Heart right ventricle (tissue), 16 donors: ENCODE measurements at places on chromosomes 13 and 19. TPM values are rescaled to one million over a fixed set of nuclear protein-coding genes. Genes with fewer than 3 reads are reported as not detected.

The PEAK3 gene
- total RNA-seq, result 0.16 TPM

The ZNF491 gene
- total RNA-seq, result 2.4 TPM

The SLC10A2 gene
- not detected for total RNA-seq

The TNNT1 gene
- 113 TPM for total RNA-seq
